NCI-H510A treated with DMSO at 0.1 percent for 48 hours (cell line): ENCODE measurements at places on chromosomes 7 and 10.

DNA sequence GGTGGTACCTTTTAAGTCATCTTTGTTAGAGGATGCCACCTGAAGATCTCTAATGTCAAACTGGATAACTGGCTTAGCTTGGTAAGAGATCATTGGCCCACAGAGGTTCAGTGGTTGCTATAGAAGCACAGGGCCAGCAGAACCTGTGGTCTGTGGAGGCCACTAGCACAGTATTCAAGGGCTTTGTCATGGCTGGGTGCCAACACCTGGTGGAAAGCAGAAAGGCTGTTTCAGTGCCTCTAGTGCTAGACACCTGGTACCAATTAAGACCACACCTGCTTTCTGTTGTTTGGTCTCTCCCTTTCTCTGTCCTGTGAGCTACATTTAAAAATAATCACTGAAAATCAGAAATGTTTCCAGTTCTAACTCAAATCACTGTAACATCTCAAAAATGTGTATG is 10.0 kb upstream of the PCGF5 start:
- DNase-seq: peak; percentile 98

DNA sequence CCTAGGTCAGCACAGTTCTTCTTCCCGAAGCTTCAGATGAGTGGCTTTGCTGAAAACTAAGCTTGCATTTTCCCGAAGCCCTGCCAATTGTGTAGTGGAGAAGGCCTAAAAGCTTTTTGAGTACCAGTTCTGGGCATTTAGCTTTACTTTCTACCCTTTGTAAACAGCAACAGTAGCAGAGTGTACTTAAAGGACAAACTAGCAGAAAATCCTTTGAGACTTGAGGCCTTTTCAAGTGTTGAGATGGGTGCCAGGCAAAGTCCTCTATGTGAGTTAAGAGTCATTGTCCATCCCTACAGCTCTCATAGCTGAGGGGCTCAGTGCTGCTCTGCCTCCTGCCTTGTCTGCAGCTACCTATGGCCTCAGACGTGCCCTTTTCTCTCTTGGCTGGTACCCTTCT is 368.2 kb downstream of the CCSER2 start:
- no peak for DNase-seq

DNA sequence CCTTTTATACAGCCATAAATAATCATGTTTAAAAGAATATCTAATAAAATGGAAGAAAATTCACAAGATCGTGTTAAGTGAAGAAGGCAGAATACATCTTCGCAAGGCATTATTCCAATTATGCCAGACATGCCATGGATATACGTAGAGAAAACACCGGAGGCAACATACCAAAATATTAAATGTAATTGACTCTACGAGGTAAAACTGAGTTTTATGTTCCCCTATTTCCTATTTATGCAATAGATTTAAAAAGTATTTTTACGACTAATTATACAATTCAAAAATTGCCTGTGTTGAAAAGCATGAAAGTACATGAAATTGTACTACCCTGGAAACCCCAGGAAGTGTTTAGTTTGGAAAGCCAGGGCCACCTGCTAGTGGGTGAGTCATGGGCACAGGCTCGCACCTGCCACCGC is 936 bp upstream of the REPIN1 start:
- peak; percentile 68 for DNase-seq

DNA sequence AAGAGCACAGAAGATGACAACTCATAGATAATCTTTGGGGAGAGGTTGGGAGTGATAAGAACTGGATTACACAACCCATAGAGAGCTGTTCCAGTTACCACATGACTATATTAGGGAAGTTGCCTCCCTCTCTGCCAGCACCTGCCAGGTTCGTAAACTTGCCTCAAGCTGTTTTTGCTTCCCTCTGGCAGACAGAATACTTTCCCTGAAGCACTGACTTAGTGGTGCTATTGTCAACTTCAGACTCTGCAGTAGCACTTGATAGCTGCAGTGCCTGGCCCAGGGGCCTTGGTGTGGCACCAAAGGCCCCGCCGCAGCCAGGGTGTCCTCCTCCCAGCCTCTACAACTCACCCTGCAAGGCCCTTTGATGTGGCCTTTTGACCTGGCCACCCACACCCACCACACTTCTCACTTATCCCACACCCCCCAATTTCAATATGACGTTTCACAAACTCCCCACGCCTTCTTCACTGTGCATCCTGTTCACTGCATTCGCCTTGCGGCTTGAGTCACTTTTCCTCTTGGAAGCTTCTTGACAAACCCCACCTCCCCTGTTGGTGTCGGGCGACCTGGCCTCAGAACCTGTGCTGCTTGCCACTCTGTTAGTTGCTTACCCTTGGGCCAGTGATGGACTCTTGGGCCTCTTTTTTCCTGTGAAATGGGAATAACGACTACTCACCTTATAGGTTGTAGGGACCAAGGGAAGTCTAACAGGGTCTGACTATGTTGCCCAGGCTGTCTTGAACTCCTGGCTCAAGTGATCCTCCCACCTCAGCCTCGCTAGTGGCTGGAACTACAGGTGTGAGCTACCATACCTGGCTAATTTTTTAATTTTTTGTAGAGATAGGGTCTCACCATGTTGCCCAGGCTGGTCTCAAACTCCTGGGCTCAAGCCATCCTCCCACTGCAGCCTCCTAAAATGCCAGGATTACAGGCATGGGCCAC is 50.2 kb upstream of the PODXL start:
- DNase-seq: peak; percentile 27

DNA sequence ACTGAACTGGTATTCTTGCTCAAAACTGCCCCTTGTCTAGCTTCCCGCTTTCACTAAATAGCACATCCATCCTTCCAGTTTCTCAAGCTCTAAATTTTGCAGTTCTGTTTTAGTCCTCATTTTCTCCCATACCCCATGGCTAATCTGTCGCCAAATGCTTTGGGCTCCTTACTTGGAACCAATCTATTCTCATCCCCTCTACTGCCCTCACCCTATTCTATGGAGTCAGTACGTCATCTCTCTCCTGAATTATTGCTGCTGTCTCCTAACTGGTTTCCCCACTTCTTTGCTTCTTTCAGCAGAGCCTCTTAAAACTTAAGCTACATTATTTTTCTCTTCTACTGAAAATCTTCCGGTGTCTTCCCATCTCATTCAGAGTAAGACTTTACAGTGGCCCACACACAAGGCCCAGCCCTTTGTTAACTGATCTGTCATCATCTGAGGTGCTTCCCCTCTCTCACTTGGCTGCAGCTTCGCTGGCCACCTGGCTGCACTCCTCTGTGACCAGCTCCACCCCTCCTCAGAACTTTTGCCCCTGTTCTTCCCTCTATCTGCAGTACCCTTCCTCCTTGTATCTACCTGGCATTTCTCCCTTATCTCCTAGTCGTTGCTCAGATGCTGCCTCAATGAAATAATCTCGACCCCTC is 9.9 kb downstream of the STARD3NL start:
- no peak for DNase-seq

DNA sequence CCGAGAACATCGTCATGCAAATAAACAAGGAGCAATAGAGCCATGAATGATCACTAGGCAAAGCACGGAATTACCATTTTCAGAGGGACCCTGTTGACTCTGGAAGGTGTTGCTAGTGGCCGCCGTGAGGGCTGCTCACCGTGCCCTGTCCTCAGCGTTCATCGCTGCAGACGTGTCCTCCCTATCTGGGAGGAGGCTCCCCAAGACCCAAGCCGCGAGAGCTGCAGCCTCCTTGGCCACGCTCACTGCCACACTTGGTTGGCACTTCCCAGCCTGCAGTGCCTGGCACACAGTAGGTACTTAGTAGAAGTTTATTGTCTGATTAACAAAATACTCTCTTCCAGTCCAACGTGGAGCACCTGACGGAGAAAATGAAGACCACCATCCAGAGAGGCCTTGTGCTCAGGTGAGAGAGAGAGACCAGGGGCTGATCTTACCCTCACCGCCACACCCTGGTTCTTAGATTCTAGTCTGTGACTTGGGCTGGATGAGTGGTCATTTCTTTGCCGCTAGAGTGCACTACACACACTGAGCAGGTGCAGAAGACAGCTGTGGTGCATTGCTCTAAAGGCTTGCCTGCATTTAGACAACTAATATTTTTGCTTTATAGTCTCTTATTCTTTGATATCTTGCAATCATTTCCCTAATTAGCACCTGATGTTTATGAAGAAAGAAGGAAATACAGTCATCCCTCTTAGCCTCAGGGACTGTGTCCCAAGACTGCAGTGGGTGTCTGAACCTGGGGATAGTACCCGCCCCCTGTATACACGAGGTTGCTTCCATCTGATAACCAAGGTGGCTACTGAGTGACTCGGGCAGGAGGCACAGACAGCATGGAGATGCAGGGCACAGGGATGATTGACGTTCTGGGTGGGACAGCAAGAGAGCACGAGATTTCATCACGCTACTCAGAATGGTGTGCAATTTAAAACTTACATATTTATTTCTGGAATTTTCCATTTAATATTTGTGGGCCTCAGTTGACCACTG is 40.3 kb downstream of the PITRM1 start:
- DNase-seq: no peak

- DNase-seq: no peak
Measured at GRCh38 chr10:11720260-11720741, 21.9 kb upstream of the ECHDC3 start.

DNA sequence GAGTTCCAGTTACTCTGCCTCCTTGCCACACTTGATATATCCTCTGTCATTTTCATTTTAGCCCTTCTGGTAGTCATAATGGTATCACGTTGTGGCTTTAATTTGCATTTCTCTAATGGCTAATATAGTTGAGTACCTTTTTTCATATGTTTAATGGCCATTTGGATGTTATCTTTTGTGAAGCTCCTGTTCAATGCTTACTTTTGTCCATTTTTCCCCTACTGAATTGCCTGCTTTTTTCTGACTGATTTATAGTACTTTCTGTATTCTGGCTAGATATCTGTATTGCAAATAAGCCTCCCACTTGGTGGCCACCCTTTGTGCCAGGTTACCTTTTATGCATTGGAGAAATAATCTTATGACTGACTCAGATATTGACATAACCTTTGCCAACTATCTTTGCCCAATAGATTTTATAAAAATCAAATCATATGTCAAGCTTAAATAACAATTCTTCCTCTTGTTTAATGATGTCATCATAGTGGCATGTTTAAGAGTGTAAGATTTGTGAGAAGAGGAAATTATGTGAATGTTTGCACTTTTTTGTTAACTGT is 50.6 kb downstream of the PRPF18 start:
- DNase-seq: no peak

GRCh38 chr7:98307971-98308466 is 26.5 kb downstream of the BRI3 start:
- no peak for DNase-seq

DNA sequence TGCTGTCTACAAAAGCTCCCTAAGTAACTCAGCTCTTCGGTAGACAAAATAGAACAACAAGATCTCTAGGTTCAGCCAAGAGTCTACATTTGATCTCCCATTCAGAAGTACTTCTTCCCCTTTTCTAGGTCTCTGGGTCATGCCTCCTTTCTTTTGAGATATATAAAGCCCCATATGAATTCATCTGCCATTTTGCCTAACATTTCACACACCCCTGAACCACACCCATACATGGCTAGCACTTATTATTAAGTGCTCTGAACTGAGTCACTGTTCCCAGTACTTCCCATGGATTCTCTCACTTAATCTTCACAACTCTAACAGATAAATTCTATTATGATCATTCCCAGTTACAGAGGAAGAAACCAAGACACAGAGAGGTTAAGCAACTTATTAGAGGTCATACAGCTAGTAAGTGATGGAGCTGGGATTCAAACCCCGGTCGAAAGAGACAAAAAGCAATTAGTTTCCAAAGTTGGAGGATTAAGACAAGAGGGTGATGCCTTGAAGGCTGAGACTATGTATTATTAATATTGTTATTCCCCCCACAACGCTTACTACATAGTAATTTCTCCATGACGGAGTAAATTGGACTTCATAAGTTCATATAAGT is 17.3 kb downstream of the MYOF start:
- DNase-seq: no peak

- no peak for DNase-seq
Measured at GRCh38 chr7:3162289-3162688, 118.6 kb upstream of the CARD11 start.

DNA sequence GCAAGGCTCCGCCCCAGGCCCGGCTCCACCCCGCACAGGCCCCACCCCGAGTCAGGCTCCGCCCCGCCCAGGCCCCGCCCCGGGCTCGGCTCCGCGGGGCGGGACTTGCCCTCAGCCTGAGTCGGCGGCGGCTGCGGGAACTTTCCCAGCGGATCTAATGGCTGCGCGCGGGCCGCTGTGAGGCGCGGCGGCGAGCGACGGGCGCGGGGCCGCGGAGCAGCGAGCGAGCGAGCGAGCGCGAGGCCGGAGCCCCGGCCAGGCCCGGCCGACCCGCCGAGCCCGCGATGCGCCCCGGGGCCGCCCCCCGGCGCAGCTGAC is at the start of gene INPP5A:
Gene INPP5A (plus strand): TSS at position 104 of the 318 bp plus-strand sequence. CDS start 310 bp downstream, outside the sequence.
- no peak for DNase-seq

DNA sequence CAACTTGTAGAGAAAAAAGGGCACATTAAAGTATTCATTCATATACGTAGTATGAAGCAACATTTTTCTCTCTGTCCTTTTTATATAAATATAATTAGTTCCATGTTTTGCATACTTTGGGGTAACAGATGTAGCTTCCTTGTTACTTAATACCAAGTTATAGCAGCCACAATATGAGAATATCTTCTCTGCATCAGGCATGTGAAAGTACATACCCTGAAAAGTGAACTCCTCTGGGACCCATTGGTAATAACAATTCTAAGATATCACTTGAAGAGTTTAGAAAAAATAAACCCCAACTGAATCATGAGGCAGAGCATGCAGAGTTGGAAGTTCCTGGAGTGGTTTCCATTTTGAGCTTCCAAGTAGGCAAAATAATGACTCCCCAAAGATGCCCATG is 2.4 kb upstream of the CRPPA start:
- DNase-seq: no peak

GRCh38 chr10:75924309-75924902 is 493.0 kb downstream of the LRMDA start:
- no peak for DNase-seq

GRCh38 chr10:27341001-27341400 is 100.4 kb upstream of the ACBD5 start:
- DNase-seq: peak; percentile 57

DNA sequence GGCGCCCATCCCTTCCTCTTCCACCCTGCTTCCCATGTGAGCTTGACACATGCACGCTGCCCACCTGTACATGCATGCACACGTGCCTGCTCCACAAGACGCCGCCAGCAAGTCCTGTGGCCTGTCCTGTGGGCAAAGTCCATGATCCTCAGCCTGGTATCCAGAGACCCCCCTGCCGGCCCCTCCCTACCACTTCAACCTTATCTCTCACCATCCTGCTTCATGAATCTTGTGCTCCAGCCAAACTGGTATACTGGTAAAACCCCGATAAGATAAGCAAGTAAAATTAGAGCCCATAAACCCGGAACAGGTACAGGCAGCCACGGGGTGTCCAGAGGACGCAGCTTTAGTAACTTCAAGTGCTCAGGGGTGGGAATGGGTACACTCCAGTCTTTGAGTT is 11.8 kb upstream of the TBXAS1 start:
- DNase-seq: no peak

- no peak for DNase-seq
Measured at GRCh38 chr7:124460555-124460954, 305.0 kb downstream of the GPR37 start.
